ENCODE measurements at places on chromosomes 16 and 17.

GRCh38 chr17:81550830-81551457 lies 1.2 kb downstream of the FAAP100 start:
- no peak for DNase-seq

GRCh38 chr16:17804857-17805256 lies 334.1 kb upstream of the XYLT1 start:
- no peak for DNase-seq

DNA sequence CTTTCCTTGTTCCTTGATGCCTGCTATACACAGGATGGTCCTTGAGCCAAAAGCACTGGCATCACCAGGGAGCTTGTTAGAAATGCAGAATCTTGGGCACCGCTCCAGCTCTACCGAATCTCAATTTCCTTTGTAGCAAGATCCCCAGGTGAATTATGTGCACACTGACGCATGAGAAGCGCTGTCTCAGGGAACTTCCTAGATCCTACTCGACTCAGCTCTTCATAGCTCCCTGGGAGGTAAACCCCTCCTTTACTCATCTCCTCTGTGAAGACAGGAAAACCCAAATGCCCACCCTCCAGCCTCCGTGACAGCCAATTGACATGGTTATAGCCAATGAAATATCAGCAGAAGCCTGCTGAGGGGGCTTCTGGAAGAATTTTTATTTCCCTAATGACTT lies 4.1 kb downstream of the USP31 start:
- no peak for DNase-seq

DNA sequence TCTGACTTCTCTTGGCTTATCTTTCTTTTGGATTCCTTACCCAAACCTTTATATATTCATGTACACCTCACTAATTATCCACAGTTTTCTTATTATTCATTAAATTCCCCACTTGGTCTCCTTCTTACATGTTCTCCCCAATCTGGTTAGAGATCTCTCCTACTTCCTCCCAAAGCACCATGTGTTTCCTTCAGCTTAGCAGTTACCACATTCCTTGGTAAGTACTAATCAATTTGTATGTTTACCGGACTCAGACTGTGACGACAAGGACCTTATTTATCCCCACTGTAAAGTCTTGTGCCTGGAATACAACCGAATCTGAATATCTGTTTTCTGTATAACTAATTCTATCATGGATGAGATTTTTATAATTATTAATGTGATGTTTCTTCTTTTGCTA lies 389.5 kb downstream of the KCNJ2 start:
- DNase-seq = no peak

DNA sequence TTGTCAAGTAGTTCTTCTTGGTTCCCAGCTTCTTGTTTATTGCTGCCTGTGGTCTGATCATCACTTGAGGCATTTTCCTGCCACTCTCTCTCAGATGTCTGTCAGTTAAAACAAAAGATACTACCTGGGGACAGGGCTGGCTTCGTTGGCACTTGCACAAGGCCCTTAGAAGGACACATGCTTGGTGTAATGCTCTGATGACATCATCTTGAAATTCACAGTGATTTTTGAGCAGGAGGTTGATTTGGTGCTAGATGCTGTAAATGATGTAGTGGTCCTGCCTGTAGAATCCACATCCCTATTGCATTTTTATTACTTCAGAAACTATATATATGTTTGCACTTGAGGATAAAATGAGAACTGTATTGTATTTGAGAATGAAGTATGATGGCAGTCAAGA lies 210.3 kb downstream of the LGALS9B start:
- DNase-seq = no peak

- no peak for DNase-seq
Observed at GRCh38 chr17:4941319-4941610, 1.2 kb downstream of the RNF167 start.

DNA sequence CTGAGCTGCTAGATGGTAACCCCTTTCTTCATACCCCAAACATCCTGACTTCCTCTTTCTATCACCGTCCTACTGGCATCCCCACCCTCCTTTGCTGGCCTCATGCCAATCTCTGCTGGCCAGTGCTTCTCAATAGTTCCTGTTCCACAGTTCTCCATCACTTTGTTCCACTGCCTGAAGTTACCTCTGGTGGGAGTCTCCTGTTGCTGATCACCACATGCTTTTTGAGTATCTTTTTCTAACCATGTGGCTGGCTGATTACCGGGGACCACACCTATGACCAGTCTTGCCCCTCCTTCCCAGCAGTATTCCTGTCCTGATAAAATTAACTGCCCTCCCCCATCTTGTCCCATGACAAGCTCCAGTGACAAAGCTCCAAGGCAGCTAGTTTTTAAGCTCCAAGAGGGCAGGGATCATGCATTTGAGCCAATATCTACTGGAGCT lies 380.4 kb upstream of the CCL2 start:
- DNase-seq = no peak

GRCh38 chr17:8887834-8888703 lies 20.6 kb upstream of the PIK3R6 start:
- DNase-seq = no peak

DNA sequence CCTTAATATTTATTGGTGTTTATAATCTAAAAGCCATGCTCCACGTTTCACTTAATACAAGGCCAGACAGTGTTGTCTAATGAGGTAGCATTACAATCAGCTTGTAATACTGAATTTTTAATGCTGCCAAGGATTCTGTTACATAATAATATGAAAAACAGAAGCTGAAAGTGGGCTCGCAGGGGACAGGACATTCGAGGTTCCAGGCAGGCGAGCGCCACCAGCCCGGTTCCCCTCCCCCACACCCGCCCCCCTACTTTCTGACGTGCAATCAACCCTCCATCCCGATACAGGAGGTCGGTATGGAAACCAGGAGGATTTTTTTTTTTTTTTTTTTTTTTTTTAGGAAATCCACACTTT lies 6.2 kb upstream of the ZFHX3 start:
- no peak for DNase-seq

DNA sequence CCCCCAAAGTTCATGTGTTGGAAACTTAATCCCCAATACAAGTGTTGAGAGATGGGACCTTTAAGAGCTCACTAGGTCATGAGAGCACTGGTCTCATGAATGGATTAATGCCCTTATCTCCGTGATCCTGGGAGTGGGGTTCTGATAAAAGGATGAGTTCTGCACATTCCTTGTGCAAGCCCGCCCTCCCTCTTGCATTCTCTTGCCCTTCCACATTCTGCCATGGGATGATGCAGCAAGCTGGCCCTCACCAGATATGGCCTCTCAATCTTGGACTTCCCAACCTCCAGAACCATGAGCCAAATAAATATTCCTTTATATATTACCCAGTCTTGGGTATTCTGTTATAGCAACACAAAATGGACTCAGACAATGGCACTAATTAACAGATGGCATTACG lies 14.1 kb downstream of the GLG1 start:
- no peak for DNase-seq

DNA sequence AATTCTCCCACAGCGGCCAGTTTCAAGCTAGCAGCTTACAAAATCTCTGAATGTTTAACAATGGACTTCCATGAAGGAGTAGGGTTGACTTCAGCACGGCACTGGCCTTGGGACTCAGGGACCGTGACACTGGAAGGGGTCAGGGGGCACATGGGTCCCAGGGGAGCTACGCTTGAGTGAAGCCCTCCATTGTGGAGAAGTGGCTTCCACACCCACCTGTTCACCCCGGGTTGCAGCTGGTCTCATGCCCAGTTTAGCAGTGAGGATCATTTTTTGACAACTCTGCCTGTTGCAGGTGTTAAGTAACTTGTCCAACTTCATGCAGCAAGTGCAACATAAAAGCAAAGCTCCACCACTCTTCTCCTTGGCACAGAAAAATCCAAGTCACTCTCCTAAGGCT lies 510.2 kb downstream of the CDH13 start:
- DNase-seq = no peak

GRCh38 chr17:58615768-58616659 lies 75.8 kb downstream of the TEX14 start:
- DNase-seq = no peak

GRCh38 chr16:86345516-86345915 lies 164.8 kb upstream of the FOXF1 start:
- no peak for DNase-seq

DNA sequence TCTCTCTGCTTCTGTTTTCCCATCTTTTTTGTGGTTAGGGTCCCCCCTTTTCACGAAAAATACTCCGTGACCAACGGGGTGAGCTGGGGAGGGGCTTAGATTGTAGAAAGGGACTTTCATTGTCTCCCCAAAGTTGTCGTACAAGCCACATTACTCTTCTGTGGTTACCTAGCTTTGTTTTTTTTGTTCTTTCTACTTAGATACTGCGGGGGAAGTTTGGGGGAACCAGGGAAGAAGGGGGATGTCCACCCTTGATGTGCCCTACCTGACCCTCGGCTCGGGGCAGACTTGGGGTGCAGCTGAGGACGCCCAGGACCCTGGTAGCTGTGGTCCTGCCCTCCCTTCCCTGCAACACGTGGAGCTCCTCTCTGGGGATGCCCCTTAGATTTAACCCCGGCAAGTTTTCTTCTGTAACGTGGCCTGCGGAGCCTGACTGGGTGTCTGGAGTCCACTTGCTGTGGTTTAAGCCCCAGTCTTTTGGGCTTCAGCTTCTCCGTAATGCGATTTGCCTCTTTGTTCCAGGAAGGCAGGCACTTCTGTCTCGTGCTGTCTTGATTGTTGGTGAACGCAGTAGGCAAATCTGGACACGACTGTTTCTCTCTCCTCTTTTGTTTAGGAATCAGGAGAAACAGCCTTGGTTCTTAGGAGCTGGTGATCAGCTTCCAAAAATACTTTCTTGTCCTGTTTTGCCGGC lies 892 bp downstream of the ABCC1 start:
- DNase-seq = no peak

DNA sequence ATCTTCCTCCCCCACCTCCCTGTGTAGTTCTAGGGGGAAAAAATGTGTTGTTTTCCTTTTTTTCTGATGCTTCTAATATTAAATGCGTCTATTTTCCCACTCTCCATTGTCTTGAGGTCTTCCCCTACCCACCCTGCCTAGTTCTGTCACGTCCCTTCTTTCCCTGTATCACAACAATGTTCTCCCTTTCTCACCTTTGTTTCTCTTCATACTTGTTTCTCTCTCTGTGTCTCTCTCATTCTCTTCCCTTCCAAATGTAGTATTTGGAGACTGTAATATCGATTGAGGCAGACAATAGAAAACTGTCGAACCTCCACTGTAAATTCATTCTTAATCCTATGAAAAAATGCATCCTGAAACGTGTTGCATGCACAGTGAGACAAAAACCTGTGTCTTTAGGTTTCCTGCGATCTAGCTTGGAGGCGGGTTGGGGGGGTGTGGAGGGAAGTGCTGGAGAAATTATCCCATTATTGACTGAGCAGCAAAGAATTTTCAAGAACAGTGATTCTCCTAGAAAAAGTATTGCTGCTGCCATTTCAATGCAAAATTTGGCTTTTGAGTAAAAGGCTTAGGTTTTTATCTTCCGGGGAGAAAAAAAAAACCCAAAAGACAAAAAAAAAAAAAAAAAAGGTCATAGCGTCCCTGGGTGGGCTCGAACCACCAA lies 1.3 kb upstream of the PSMB3 start:
- no peak for DNase-seq

DNA sequence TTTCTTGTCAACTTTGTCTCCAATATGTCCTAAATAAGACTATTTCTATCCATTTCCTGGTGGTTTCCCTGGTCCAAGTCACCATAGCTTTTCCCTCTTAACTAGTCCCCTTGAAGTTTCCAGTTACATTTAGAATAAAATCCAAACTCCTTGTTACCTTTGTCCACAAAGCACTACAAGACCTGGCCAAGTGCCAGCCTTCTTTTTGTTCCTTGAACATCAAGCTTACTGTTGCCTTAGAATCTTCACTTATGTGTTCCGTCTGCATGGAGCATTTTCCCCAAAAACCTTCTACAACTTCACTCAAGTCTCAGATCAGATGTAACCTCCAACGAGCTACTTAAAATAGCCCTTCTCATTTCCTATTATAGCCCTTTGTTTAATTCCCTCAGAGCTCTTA lies 101.4 kb downstream of the ITFG1 start:
- DNase-seq = no peak

- no peak for DNase-seq
Observed at GRCh38 chr16:67277294-67277998, 1.9 kb upstream of the PLEKHG4 start.

DNA sequence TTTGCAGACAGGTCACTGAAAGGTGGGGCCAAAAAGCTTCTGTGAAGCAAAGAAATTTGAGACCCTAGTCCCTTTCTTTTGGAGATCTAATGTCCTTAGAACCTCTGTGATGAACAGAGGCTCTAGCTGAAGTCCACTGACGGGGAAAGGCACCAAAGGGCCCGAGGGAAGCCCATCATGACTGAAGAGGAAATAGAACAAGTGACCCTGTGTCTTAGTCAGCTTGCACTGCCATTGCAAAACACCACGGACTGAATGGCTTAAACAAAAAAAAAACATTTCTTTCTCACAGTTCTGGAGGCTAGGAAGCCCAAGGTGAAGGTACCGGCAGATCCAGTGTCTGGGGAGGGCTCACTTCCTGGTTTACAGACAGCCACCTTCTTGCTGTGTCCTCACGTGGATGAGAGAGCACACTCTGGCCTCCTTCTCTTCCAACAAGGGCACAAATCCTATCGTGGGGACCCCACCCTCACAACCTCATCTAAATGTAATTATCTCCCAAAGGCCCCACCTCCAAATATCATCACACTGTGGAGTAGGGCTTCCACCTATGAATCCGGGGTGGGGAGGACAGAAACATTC lies 24.3 kb upstream of the ASGR2 start:
- DNase-seq = no peak

DNA sequence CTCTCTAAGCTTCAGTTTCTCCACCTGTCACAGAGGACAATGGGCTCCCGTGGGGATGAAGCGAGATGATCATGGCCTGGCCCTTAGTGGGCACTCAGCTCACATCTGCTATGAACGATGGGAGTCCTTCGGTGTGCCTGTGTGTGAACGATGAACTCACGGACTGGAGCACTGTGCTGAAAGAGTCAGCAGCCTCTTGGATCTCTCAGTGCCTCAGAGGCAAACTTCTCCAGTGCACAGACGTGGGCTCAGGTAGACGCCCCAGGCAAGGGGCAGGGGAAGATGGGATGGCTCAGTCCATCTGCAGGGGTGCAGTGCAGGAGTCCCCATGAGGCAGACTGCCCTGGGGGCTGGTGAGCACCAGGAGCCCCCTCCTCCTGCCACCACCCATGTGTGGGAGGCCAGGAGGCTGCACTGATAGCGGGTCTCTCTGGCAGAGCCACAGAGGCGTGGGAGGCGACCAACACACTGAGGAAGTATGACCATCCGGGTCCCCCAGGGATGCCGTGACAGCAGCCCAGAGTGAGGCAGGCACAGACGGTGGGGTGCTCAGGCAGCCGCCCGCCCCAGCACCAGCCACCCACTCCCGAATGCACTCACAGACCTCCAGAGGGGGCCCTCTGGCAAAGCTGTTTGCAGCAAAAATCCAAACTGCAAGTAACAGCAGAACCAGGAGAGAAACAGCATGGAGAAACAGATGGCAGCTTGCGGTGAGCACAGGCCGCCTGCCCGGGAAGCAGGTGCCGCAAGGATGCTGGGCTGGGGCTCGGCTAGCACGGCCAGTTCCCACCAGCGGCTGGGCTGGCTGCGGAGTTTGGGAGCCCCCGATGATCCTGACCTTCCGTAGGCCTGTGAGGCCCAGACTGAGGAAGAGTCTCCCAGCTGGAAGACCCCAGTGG lies 82.7 kb downstream of the RPH3AL start:
- no peak for DNase-seq

GRCh38 chr17:2230877-2231276 lies 72.7 kb downstream of the SMG6 start:
- no peak for DNase-seq

All from esophagus squamous epithelium (tissue), 5 donors.